ENCODE measurements at places on chromosomes 6 and 20.

GRCh38 chr6:43749461-43749860 is 20.6 kb upstream of the VEGFA start:
- DNase-seq: no peak

- no peak for DNase-seq
Observed at GRCh38 chr6:19665613-19665909, 171.6 kb upstream of the ID4 start.

DNA sequence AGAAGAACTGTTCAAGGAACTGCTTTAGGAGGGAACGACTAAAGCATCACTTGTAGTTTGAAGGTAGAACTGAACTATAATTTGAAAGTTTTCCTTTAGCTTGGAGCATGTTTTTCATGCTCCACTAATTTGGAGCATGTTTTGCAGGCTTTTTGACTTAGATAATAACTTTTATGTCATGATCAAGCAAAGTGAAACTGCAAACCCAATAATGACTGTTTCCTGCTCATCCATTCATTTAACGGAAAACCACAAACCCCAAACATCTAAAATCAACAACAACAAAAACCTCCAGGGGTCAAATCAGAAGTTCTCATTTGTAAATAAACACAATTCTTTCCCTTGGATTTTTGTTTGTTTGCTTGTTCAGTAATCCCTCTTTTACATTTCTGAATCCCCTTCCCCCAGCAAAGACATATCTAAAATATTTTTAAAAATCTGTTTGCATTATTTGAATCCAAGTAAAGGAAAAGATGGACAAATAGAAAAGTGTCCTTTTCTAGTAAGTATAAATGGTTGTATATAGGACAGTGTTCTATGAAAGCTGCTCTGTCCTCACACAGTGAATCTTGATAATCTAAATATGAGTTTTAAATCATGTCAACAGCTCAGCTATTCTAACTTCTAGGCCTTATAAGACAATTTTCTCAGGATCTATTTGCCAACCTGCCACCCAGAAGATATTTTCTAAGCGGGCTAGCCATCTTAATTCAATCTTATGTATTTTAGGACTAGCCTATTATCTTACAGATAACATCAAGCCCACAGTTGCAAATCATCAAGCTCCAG is 2.6 kb downstream of the SIM1 start:
- DNase-seq: no peak

DNA sequence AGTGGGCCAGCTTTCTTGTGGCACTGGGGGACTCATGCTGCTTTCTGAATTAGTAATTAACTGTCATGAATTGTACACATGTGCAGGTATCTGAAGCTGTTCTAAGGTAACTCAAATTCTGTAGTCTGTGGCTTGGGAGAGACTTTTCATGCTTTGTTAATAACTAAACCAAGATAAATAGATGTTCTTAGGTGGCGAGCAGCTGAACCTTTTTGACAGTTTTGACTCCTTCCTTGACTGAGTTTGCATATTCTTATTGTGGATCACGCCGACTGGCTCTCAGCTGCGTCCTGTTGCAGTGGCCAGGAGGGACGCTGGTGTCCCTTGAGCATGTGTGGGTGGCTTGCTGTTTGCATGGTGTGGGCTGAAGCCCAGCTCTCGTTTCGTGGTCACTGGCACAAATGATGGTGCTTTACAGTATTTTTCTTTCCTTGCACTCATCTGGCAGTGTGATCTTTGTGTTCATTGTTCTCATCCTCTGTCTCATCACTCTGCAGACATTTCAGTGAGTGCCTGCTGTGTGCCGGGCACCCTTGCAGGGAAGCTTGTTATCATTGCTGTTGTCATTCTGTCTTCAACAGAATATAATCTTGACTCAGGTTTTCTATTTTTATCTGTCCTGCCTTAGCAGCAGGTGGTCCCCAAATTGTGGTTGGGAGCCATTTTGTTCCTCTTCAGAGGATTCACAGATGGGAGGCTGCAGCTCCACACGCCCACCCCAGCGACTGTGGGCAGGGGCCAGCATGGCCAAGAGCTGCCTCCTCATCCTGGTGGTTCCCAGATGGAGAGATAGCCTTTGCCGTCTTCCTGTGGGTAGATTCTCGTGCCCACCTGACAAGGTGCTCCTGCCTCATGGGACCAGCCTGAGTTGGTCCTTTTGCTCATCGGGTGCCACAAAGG is 39.6 kb downstream of the DUSP22 start:
- DNase-seq: no peak

GRCh38 chr20:24782801-24783630 is 166.1 kb upstream of the CST7 start:
- no peak for DNase-seq

DNA sequence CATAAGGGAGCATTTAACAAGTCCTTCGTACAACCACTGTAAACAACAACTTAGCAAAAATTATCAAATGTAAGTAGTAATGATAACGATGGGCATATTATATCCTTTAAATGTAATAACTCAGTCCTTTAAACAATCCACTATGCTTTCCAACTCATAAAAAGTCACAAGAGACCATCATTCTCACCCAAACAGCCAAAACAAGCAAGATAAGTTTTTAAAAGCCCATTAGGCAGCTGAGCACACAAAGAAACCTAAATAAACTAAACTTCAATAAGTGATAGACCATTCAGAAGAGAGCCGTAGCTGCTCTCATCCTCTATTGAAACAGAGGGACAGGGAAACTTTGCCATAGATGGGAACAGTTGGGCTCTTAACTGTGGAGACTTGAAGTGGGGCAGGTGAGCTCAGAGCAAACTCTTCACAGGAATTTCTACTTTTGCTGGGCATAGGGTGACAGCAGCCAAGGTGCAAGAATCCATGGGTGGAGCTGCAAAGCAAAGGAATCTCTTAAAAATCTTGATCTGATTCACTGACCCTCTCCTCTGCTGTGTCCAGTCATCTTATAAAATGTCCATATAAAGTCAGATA is 22.5 kb downstream of the RAB22A start:
- DNase-seq: no peak

DNA sequence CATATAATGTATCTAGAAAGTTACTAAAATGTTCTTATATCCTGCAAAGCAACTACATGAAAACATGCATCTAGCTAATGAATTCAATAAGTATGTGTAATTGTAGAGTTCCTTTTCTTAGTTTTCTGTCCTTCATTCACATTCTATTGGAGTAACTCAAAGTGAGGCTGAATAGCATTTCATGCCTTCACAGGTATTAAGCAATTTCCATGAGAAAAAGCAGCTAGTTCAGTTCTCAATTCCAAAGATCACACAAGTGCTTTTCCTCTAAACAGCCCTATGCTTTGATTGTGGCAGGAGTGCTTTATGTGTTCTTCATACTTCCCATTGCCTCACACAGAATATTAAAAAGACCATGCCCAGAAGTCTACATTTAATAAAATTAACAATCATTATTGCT is 274.9 kb downstream of the RFPL4B start:
- DNase-seq: no peak

DNA sequence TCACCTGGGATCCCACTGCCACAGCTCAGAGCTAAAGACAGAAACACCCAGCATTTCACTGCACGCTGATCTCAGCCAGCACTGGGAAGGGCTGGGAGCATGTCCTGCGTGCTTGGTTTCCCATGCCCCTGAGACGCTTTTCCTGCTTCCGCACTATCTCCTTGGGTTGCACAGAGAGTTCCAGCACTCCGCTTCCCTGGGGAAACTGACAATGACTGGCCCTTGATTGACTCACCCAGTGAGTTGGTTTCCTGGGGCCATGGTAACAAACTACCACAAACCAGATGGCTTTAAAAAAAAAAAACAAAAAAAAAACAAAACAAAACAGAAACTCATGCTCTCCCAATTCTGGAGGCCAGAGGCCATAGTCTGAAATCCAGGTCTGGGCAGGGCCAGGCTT is 14.8 kb upstream of the MAS1L start:
- DNase-seq: no peak

Measured in G401 (cell line).